Activated T-helper 17 cell treated with anti-CD3 and anti-CD28 coated beads, Interleukin-2, amount 50 U/mL, for 72 hours (primary cell): ENCODE measurements at places on chromosomes 12 and 14. TPM values are rescaled to one million over a fixed set of nuclear protein-coding genes. Genes with fewer than 3 reads are reported as not detected.
A peak's percentile ranks its signal among the peaks of the same experiment; 100 is the strongest.

- no peak for ATAC-seq
Measured at GRCh38 chr12:30537228-30537627, 158.4 kb downstream of the IPO8 start.

GRCh38 chr12:118455327-118455726, 79.0 kb downstream of the SUDS3 start:
- ATAC-seq = no peak

DNA sequence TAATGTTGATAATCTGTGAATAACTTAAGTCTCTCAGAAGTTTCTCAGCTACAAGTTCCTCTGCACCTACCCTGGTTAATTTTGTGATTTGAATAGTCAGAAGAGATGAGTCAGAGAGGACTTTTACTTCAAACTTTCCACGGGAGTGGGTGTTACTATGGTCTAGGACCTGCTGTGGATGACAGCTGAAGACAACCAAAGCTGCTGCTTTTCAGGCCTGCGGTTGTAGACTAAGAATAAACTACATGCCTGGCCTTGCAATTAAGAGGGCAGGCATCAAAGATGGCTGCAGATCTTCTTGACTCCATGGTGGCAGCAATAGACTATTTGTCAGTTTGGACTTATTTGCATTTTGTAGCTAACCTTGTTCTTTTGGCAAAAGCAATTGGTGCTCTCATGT, 227.1 kb upstream of the KRR1 start:
- ATAC-seq = peak; percentile 99

GRCh38 chr12:32512910-32513309, 113.6 kb downstream of the FGD4 start:
- no peak for ATAC-seq

GRCh38 chr14:91708795-91709194, 23.1 kb downstream of the CATSPERB start:
- ATAC-seq = no peak

DNA sequence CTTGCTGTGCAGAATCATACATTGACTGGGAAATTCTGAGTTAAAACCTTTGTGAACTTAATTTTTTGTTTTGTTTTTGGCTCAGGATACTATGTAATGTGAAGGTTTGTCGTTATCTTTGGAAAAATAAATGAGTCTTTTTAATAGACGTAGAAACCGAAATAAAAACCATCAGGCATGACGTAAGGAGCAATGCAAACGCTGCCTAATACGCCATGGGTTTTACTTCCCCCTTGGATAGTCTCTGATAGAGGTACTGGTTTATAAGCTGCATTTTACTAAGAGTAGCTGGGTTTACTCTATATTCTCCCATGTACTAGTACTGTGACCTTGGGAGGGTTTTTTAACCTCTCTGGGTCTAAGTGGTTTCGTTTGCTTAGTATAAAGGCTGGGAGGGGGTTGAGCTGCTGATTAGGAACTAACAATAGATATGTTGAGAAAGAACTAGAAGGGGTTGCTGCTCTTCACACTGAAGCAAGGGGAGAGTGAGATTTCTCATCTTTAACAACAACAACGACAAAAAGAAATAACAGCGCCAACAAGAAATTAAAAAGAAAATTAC, 66.8 kb upstream of the SLCO1C1 start:
- ATAC-seq = no peak

DNA sequence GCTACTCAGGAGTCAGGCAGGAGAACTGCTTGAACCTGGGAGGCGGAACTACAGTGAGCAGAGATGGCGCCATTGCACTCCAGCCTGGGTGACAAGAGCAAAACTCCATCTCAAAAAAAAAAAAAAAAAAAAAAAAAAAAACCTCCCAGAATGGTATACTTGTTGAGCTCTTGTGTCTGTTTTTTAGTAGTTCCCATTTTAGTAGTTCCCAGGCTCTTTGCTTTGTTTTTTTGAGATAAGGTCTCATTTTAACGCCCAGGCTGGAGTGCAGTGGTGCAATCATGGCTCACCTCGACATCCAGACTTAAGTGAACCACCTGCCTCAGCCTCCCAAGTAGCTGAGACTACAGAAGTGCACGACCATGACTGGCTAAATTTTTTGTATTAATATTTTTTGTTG, 13.4 kb downstream of the ATXN2 start:
- ATAC-seq = no peak

- no peak for ATAC-seq
Measured at GRCh38 chr12:103821773-103822172, 19.3 kb downstream of the NT5DC3 start.

GRCh38 chr14:50812856-50813543, 18.0 kb downstream of the NIN start:
- ATAC-seq = peak; percentile 44

- ATAC-seq = peak; percentile 26
Measured at GRCh38 chr12:53750812-53751335, 905 bp downstream of the CISTR start.

DNA sequence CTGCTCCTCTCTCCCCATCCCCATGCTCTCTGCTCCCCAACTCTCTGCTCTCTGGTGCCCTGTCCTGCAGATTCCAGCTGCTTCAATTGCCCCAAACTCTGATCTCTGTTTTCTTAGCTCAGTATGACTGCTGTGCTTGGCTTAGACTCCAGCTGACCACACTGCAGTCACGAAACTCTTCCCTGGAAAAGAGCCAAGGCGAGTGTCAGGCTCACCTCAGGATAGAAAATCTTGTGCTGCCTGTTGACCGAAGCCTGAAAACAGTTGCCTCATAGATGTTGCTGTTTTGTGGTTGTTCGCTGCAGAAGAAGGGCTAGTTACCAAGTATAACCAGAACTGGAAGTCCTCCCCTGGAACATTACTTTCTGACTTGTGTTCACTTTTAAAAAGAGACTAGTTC, 6.7 kb upstream of the STON2 start:
- no peak for ATAC-seq

DNA sequence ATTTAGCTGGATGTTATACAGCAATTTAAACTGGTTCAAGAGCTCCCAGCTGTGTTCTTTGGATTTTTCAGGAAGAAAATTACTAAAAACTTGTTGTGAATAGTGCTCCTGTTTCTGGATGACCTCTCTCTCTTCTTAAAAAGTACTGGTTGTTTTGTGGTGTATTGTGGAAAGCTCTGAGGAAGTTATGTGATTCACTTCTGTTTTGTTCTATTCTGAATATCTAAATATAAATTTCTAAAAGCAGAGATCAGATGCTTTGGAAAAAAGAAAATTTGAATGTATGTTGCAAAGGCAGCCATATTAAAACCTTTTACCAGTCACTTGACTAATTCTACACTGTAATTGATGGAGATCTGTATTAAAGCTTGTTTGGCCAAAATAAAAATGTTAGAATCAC, 3.4 kb upstream of the C3AR1 start:
- no peak for ATAC-seq

DNA sequence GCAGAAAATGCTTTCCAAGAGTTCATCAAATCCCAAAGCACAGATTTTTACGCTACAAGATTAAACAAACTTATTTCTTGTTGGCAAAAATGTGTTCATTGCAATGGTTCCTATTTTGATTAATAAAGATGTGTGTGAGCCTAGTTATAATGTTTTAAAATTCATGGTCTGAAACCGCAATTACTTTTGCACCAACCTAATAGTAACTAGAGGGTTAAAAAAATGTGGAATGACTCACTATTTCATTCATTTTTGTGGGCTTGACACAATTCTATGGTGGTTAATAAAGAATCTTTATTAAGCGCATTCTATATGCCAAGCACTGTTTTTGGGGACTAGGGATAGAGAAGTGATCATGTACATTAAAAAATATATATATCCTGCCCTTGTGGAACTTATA, 38.6 kb upstream of the METAP2 start:
- ATAC-seq = no peak

GRCh38 chr12:2225696-2226095, 172.9 kb downstream of the CACNA1C start:
- no peak for ATAC-seq

- ATAC-seq = no peak
Measured at GRCh38 chr12:99223579-99223978, 424.0 kb upstream of the GARIN6 start.

The PTPRB gene
- not detected for total RNA-seq

The OR10G3 gene
- total RNA-seq = not detected

The KCNC2 gene
- total RNA-seq = not detected

The CLEC4D gene
- total RNA-seq = not detected

The SLC25A47 gene
- not detected for total RNA-seq

The CIROP gene
- not detected for total RNA-seq

The NINJ2 gene
- 9.2 TPM for total RNA-seq

The GLS2 gene
- 1.3 TPM for total RNA-seq

The IL22 gene
- 253 TPM for total RNA-seq

The IL23A gene
- 67.1 TPM for total RNA-seq
